ENCODE measurements at places on chromosomes 12 and 14.

DNA sequence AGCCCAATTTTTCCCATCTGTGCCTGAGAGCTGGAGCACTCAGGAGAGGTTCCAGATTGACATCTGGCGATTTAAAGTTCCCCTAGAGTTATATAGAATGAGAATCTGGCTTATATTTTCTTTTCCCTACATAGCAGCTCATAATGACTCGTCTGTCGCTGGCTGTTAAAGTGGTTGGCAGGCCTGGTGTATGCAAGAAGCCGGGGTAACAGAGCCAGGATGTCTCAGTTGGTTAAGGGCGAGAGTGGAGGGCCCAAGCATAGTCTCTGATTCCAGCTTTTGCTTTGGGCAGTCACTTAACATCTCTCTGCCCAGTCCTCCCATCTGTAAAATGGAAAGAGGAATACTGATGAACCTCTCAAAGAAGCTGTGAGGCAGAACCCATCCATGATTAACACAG, 751.6 kb downstream of the NOVA1 start:
- DNase-seq: no peak

DNA sequence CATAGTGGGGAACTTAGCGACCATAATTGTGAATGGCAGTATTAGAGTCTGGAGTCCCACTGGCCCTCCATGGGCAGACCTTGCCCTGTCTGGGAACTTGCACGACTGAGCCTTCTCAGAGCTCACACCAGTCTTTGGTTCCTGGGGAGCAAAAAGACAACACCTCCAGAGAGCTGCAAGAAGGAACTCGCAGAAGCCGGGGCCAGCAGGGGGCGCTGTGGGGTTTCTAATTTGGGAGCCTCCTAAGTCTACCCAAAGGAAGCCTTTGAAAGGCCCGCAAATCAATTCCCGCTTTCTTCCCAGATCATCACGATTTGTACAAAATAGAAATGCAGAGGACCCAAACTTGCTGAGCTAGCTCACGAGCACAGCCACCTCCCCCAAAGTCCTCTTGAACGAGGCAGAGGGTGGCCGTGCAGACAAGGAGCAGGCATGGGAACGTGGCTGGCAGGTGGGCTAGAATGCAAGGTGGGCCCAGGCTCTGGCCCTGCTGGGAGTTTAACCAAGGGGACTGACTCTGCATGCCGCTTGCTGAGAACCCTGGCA, 46.3 kb upstream of the FBXO21 start:
- DNase-seq: peak; percentile 77

GRCh38 chr12:24360907-24361306, 411.4 kb upstream of the SOX5 start:
- no peak for DNase-seq

DNA sequence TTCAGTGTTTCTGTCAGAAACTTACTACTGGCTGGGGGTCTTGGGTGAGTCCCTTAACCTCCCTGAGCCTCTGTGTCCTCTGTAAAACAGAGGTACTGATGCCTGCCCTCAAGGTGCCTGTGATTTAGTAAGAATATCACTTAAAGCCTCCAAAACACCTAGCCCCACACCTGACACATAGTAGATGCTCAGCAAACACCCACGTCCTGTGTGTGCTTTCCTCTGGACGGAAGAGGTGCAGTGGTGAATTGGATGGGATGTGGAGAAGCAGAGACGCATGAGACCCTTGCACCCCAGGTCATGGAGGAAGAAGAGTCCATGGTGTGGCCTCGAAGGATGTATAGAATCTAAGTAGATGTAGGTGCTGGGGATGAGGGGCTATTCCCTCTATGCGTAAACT, 110.6 kb downstream of the LGMN start:
- no peak for DNase-seq

DNA sequence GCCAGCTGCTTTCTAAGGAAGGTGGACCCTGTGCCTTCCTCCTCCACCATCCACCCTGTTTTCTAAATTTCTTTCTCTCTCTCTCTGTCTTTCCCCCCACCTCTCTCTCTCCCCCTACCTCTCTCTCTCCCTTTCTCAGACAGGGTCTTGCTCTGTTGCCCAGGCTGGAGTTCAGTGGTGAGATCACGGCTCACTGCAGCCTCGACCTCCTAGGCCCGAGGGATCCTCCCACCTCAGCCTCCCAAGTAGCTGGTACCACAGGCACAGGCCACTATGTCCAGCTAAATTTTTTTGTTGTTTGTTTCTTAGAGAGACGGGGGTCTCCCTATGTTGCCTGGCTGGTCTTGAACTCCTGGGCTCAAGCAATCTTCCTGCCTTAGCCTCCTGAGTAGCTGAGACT, 59.8 kb upstream of the STON2 start:
- DNase-seq: no peak

Measured in stimulated activated CD4-positive, alpha-beta T cell treated with anti-CD3 and anti-CD28 coated beads, Interleukin-4, amount 100 ng/mL, for 1 hour (primary cell).